ENCODE measurements at places on chromosomes 12 and 14.

DNA sequence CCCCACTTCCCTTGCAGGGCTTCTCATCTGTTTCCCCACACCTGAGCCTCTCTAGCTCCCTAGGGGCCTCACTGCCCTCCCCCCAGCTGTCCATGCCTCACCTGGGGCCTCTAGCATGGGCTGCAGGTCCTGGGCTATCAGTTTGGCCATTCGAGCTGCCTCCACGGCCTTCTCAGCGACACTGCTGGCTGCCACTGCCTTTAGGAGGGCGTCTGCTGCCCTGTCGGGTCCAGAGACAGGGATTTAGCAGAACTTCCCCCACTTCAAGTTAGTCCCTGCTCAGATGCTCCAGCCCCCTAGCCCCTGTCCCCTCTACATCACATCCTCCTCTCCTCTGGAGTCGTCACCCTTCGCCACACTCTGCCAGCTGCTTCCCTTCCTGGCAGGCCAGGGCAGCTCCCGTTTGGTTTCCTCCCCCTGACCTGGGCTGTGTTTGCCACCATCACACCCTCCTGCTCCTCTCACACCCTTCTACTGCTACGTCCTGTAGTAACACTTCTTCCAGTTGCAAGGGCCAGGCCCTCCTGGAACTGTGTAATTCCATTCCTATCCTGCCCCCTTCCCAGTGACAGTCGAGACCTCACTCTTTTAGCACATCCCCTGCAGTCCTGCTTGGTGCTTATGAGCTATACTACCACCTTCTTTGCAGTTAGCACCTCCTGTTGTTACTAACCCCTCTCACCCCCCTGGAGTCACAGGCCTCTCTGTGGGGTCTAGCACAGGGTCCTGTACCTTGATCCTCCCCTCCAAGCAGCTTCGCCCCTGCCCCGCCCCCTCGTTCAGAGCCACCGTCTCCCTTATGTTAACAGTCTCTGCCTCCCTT, 4.3 kb upstream of the AP1G2 start:
- DNase-seq = no peak

- DNase-seq = no peak
Observed at GRCh38 chr12:12425001-12425400, 68.1 kb downstream of the BORCS5 start.

DNA sequence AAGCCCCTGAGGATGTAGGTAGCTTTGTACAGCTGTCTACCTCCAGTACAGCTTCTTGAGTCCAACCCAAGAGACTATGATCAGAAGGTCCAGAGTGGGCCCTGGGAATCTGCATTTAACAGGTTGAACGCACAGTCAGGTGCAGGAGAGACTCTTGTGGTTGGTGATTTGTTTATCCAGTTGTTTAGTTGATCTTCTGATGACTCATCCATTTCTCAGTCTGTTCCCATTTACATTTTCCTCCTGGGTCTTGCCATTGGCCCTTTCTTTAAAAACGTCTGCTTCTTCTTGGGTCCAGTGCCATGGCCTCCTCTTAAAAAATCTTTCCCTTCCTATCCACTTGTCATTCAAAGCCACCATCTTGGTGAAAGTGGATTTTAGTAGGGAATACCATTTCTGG, 734.2 kb downstream of the MED13L start:
- no peak for DNase-seq

- no peak for DNase-seq
Observed at GRCh38 chr14:72521045-72521444, 372.9 kb downstream of the DPF3 start.

DNA sequence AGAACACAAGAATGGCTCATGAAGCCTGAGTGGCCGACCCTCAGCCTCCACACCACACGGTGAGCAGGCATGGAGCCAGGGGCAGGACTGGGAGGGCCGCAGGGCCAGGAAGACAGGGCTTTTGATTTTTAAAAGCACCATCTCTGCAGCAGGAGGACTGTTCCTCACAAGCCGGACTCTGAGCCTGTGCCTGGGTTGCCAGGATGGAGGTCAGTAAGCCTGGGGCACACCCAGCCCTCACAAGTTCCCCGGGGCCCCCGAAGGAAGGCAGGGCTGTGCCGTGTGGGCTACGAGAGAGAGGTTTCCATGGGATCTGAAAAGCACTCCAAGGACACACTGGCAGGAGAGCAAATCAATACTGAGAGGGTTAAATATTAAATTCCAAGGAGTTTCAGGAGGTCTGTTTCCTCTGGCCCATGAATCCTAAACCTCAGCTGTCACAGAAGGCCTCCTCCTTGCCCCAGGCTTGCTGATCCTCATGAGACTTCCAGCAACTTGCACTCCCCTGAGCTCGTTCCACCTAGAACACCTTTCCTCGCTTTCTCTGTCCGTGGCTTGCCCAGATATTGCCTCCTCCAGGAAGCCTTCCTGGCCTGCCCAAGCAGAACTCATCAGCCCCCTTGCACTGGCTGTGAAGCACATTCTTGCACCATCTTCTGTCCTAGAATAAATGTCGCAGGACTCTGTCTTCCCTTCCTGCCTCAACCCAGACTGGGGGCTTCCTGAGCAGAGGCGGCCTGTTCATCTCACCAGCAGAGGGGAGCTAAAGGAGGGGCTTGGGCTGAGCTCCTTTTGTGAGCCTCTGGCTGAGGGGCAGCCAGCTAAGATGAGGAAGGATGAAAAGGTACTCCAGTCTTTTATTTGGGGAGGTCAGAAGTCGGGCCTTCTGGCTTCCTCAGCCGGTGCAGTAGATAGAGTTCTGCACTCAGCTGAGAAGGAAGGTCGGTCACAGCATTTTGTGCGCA, 64.6 kb downstream of the CCDC88C start:
- DNase-seq = no peak

DNA sequence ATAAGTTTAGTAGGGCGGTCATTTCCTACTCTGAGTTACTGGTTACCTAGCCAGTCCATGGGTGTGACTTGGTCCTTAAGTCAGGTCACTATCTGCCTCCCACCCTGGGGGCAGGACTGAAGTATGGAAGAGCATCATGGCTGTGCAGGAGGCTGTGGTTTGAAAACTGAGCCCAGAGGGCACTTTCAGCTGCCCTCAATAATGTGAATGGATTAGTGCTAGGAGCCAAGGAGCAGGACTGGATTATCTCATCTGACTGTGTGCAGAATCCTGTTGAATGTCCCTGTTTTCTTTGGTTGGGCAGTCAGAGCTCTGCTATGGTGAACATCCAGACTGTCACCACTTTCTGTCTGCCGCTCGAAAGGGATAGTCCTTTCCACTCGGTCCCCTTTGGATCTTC, 1.6 kb downstream of the ATXN7L3B start:
- no peak for DNase-seq

DNA sequence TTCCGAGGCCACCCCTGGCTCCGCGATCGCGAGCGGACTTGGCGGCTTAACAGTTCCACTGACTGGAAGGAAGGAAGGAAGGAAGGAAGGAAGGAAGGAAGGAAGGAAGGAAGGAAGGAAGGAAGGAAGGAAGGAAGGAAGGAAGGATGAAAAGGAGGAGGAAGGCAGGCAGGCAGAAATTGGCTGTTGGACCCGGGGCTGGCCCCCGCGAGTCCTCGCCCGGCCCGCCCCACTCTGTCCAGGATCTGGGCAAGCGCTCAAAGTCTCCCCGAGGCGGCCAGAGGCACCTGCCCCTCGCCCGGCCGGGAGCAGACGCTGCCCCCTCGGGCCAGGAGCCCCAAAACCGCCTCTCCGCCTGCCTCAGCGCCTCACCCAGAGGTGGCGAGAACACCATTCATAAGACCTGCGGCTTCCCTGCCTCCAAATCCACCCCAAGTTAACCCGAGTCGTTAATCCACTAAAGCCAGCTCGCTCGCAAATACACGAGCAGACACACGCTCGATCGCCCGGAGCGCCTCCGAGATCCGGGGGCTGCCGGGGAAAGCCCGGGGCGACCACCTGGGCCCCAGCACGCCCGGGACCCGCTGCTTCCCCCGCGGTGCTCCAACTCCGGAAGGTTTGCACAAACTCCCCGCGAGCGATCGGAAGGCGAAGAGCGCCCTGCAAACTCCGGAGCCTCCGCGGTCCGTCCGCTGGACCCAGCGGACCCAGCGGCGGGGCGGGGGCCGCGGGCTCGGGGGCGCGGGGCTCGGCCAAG, 844 bp downstream of the DPF3 start:
- DNase-seq = no peak

DNA sequence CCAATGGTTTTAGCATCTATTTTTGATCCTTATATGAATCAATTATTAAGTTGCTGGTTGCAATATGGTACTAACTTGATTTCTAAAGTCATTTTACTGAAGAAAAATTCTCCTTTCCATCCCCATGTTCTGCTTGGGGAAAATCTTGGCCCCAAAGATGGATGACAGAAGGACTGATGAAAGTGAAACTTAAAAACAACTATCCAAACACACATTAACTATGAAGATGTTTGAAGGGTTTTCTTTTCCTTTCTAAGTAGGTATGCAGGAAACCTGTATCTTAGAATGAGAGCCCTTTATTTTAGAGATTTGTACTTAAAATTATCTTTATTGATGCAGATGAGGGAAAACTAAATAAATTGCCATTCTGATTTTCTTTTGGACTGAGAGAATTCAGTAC, 5.9 kb downstream of the C12orf71 start:
- DNase-seq = no peak

- no peak for DNase-seq
Observed at GRCh38 chr14:21719841-21720240, 46.2 kb upstream of the OR4E1 start.

DNA sequence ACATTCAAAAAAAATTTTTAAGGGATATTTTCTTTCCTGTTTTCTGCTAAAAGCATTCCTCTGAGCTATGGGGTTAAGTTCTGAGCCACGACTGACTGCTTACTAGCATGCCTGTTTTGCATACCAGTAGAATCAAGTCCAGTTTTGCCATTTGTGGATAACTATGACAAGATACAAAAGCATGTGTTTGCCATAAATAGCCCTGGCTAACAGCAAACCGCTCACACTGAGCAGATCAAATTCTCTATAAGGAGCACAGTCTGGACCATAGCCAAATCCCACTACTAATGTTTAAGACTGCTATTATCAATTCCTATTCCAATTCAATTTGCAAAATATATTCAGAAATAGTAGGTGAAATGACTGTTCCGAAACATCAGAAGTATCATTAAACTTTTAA, 3.2 kb downstream of the CFL2 start:
- DNase-seq = peak; percentile 33

GRCh38 chr12:1870998-1871917, 47.2 kb downstream of the CACNA2D4 start:
- no peak for DNase-seq

GRCh38 chr12:72790273-72790672, 518.1 kb downstream of the TRHDE start:
- DNase-seq = no peak

GRCh38 chr12:5171701-5172100, 128.0 kb downstream of the KCNA5 start:
- DNase-seq = no peak

- DNase-seq = no peak
Observed at GRCh38 chr12:587132-588023, 75.9 kb downstream of the NINJ2 start.

- peak; percentile 28 for DNase-seq
Observed at GRCh38 chr12:107884769-107885694, 110.5 kb downstream of the ASCL4 start.

- no peak for DNase-seq
Observed at GRCh38 chr14:31172084-31172483, 35.5 kb downstream of the HECTD1 start.

GRCh38 chr12:11348439-11348838, 38.2 kb upstream of the PRB4 start:
- no peak for DNase-seq

GRCh38 chr14:30496852-30497251, 62.1 kb upstream of the G2E3 start:
- DNase-seq = no peak

GRCh38 chr12:92446083-92446460, 256.7 kb upstream of the PLEKHG7 start:
- no peak for DNase-seq

- no peak for DNase-seq
Observed at GRCh38 chr12:74889563-74890236, 319.9 kb downstream of the KCNC2 start.
